ENCODE measurements at places on chromosomes 5 and 9.

DNA sequence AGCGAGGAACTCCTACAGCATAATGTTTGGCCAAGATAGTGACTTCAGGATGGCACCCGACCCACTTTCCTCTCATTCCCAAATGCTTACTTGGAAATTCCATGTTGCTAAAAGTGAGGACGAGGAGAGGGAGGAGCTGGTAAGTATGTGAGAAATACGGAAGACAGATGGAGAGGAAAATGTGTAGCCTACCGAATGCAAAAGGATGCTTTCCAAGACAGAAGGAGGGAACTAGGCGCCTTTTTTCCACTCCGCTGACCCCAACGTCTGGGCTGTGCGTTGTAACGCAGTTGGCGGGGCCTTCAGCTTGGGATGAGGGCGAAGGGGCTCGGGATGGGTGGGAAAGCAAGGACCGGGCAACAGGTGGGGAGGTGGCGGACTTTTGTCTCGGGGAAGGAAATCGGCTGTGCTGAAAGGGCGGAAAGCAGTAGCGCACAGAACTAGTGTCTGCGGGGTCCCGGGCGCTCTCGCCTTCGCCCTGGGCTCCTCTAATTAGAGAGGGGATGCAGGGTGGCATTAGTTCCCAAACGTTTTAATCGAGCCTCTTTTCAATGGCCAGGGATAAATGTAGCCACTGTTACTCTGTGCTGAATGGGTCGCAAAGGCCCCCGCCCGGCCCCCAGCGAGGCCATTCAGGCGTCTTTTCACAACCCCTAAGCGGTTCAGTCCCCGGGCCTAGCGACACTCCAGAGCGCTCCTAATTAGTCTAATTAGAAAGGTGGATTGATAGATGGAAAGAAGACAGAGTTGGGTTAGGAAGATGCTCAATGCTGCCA lies 12.6 kb downstream of the FOXD1 start:
- DNase-seq: no peak

DNA sequence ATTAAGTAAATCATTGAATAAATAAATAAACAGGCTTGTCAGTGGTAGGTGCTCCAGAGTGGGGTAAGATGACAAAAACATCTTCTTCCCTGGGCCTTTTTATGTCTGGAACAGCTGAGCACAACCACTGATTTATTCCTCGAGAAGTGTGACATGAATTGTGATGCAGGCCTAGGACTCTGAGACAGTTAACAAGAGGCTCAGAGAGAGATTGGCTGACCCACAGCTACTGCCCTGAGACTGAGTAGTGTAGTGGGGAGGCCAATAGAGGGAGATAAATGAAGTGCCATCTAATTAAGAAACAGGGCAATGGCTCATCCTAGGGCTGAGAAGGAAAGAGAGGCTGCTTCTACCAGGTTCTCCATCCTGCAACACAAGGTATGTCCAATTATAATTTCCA lies 369.3 kb upstream of the TRPC7 start:
- no peak for DNase-seq

GRCh38 chr5:160496334-160496733 lies 74.7 kb downstream of the PTTG1 start:
- no peak for DNase-seq

DNA sequence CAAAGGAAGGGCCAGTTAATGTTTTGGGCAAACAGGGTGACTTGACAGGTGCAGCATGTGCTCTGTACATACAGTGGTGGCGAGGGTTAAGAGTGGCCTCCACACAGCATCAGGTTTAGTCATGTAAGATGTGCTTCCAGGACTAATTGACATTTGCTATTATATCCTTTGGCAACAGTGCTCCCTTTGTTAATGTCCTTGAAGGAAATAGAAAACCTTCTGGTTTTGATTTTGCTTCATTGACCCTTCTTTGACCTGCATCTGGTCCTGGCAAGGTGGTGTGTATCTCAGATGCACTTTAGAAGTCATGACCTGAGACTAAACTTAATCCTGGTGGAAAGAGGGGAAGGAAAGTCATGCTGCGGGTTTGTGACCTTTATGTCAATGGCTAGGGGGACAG lies 440.0 kb downstream of the ENC1 start:
- DNase-seq: no peak

DNA sequence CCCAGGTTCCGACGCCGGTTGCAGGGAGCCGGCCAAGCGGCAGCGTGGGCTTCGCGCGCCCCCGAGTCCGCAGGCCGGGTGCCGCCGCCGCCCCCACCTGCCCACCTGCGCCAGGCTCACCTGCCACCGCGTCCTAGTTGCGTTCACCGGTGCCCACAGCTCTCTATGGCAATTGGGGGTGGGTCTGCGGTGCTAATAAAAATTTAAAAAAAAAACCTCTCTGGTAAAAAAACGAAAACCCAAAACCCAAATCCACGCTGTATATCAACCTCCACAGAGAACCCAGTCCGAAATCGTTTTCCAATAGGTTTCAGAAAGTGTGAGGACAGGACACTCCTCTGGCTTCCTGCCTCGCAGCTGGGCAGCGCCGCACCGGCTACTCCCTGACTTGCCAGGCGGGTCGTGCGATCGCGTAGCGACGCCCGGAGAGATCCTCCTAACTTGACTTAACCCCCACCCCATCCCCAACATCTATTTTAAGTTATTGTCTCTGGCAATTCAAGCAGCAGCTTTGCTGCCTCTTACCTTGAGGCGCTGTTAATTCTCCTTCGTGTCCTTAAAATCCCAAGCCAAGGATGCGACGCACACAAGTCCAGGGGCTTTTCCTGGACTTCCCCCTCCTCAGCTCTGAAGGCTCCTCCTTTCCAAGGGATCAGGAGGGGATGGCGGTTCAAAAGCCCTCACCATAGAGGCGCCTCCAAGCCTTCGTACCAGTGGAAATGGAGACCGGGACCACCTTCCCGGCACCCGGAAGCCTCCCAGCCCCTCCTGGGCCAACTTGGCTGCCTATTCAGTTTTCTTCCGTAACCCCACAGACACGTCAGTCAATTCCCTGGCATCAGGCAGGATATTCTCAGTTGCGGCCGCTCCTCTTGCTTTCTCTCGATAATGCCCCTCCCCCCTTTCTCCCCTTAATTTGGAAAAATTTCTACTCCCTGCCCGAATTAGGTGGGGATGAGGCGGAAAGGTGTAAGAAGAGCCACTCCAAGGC lies 1639.4 kb upstream of the C9orf72 start:
- DNase-seq: no peak

DNA sequence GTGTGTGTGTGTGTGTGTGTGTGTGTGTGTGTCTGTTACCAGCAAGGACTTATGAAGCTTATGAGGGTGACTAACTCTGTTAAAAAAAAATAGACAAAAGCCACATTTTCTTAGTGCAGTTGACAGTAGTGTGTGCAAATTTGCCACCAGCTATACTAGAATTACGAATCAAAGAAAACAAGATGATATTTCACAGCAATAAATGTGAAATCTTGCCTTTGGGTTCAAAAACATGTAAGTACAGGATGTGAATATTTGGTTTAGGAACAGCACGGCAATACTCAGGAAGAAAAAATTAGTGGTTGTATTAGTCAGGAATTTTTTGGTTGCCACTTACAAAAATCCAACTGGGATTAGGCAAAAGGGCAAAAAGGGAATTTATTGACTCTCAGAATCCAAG lies 117.4 kb downstream of the NPR3 start:
- no peak for DNase-seq

DNA sequence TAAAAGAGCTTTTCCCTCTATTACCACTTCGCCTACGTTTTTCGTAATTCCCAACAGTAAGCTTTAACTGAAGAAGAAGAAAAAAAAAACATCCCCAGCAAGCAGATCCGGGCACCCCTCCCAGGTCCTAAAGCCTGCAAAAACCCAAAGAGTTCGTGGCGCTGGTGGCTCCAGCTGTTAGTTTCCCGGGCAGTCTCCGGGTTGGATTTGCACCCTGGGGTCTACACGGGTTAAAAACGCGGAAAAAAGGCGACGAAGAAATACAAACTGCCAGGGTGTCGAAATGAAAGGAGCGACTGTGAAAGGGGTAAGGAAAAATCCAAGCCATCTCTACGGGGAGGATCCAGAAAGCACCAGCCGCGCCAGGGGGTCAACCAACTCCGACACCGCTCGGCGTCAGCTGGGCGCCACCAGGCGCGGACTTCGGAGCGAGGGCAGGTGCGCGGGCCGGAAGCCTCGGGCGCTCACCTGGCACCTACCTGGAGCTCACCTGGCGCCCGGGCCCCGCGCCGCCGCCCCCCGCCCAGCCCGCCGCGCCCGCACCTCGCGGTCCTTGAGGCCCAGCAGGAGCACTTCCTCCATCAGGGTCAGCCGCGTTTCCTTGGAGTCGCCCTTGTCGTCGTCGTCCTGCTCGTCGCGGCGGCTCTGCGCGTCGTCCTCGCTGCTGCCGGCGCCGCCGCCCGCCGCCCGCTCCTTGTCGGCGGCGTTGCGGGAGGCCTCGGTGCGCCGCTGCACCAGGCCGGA lies 680 bp downstream of the GOLPH3 start:
- DNase-seq: peak; percentile 37

- no peak for DNase-seq
These were observed 31.9 kb upstream of the ATP6V1G1 start for GRCh38 chr9:114555696-114556095.

DNA sequence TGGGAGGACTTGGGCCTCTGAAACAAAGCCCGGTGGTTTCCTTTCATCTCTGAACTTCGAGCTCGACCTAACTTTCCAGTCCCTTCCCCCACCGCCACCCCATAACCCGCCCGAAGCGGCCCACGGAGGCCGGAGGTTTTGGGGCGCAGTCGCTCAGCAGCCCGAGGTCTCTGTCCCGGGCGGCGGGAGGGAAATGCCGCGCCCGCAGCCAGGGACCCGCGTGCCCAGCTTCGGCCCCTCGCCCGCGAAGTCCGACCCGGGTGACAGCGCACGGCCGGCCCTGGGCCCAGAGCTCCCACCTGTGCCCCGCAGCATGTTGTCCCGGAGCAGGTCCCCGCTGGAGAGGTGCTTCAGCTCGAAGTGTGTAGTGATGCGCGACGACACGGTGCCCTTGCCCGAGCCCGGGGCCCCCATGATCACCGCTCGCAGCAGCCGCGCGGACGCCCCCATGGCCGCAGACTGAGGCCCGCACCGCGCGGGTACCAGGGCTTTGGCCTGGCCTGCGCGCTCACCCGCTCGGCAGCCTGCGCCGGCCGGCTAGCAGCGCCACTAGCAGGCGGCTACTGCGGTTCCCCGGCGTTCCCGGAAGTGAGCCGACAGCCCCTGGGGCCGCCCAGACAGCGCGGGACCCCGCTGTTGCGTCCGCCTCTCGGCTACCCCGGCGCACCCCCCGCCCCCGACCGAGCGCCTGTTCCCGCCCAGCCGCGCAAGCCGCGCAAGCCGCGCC lies at the start of gene AK3:
Gene AK3 (minus strand): TSS at position 565 of the 727 bp plus-strand sequence. CDS start 115 bp downstream, at position 450.
- DNase-seq: peak; percentile 84

- no peak for DNase-seq
These were observed 61.8 kb downstream of the CTSL start for GRCh38 chr9:87787735-87788134.

DNA sequence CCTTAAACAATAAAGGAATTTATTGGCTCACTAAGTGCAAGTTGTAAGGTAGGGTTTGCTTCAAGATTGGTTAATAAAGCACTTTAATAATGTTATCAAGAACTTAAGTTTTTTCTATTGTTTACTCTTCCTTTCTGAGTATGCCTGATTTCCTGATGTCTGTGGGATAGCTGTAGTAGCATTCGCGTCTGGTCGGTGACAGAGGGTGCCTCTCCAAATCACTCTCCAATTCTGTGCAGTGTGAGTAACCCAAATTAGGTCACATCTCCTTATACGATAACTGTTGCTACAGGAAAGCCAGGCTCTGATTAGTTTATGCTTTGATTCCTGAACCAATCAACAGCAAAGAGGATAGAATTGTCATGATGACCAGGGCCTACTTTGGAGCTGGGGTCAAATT lies 90.7 kb downstream of the CCDC192 start:
- DNase-seq: no peak

DNA sequence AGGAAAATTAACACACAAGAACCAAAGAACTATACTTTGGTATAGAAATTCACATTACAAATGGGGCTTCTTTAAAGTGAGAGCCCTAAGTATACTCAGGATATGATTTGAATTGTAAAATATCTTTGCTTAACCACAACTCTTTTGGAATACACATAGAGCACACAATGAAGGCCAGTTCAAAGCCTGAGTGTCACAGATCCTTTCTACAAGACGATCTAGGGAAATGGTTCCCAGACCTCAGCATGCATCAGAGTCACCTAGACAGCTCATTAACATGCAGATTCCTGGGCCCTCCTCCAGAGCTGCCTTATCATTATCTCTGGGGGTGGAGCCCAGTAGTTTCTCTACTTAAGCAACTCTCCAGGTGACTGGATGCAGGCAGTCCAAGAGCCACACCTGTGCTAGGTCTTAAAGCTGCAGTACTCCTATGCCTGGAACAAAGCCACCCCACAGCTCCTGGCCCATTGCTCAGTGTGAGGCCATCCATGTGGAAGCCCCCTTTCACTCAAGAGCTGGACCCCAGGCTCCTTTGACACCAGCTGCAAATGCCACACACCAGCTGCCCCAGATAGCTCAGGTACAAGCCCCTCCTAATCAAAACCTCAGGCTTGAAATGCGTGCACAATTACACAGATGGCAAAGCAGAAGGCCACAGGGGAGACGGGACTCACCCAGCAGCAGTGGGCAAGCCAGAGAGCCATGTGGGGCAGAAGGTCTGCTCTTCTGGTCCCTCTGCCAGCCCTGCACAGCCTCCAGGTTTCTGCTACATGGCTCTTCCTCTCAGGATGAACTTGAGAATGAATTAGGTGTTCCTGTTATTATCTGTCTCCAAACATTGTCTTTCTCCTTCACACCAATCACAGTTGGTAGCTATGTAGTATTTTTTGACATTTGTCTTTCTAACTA lies 106.1 kb downstream of the SH3TC2 start:
- DNase-seq: no peak

Data from central memory CD4-positive, alpha-beta T cell (primary cell).